Activated T-helper 1 cell treated with anti-CD3 and anti-CD28 coated beads, Interleukin-2, amount 50 U/mL, for 16 hours (primary cell): ENCODE measurements at places on chromosomes 3 and 15.

- no peak for DNase-seq
These were observed 513.0 kb downstream of the NTRK3 start for GRCh38 chr15:87743562-87743961.

DNA sequence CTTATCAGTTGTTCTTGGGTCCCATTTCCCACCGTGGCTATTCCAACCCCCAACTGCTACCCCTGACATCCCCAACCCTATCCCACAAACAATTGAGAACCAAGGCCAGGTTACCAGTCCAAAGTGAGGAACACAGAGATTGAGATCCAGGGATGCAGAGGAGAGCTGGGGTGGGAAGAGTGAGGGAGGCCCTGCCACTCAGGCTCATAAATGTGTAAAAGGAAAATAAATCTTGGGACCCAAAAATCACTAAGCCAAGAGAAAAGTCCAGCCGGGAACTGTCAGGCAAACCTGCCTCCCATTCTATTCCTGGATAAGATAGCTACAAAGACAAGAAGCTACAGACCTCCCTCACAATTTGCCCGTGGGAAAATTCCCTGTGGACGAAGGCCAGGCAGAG lies 101.1 kb upstream of the DLG1 start:
- DNase-seq: no peak

- DNase-seq: no peak
These were observed 10.9 kb upstream of the PLSCR1 start for GRCh38 chr3:146555311-146555710.

- DNase-seq: no peak
These were observed 188.8 kb downstream of the TAFA4 start for GRCh38 chr3:68743521-68743920.

- no peak for DNase-seq
These were observed 250.7 kb downstream of the OPA1 start for GRCh38 chr3:193843474-193844301.

GRCh38 chr3:184562878-184563560 lies 1.4 kb downstream of the EPHB3 start:
- DNase-seq: no peak

- DNase-seq: no peak
These were observed 79.5 kb downstream of the CHRD start for GRCh38 chr3:184459355-184459754.

DNA sequence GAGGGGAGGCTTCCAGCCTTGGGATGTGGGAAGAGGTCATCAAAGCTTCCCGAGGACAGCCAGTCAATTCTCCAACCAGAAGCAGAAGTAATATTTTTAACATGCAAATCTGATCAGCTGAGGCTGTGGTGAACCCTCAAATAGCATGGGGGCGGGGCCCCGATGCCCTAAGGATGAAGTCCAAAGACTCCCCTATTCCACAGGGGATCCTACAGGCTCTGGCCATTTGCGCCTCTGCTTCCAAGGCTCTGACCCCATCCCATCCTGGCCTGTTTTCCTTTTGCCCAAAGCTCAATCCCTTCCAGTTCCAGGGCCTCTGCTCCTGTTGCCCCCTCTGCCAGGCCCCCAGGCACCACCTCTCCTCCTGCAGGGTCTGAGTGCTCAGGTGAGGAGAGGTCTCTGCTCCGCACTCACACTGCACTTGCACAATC lies 6.7 kb upstream of the CSK start:
- DNase-seq: no peak

GRCh38 chr3:194269610-194270145 lies 81.5 kb downstream of the CPN2 start:
- no peak for DNase-seq

DNA sequence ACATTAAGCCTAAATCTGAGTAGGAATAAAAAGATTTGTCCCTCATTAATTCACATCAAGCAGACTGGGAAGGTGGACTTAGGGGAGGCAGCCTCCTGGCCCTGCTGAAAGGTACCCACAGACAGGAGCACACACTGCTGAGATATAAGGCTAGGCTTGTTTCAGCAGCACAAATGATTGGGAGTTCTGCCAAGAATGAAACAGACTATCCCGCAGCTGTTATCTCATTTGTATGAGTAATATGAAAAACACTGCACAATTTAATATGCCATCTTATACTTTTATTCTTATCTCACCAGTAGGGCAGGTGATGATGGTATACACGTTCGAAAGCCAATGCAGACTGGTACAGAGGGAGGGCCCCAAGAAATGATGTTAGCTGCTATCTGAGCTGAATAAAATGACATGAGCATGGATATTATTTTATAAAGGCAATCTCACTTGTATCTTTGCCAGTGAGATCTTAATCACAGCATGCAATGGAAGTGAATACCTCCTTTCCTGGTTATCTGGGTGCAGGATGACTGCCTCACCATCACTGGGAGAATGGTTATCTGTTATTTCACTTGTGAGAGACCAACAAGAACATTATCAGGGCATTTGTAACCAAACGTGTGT lies 258.7 kb upstream of the PPP2R3A start:
- no peak for DNase-seq

DNA sequence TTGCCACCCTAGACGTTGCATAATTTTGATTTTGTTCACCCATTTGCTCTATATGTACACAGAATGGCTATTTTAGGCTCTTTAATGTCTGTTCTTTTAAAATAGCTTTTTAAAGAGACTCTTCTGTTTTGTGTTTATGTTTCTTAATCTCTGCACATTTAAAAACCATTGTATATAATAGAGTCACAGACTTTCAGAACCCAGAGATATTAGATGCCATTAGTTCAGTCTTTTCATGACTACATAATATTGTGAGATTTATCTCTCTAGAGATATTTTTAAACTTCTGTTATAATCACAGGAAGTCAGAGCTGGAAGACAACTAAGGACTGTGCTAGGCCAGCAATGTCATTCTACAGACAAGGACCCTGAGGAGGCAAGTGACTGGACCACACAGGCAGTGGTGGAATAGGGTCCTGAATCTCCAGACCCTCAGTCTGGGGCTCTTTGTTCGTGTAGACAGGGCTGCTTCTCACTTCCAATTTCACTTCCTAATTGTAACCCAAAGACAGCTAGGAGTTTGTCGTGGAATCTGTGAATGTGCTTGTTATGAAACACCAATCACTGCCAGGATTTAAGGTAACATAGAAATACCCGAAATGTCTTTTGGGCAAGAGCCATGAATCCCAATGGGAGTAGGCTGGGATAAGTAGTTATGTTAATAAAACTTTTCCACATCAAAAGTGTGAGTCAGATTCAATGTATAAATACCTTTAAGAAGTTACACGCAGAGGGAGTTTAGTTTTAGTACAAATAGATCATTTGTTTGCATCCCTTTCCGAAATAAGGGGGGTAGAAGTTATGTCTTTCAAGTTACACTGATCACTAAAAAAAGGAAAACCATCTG lies 165.2 kb upstream of the ROPN1 start:
- no peak for DNase-seq

- no peak for DNase-seq
These were observed 691.1 kb downstream of the SI start for GRCh38 chr3:164387236-164387635.

- DNase-seq: no peak
These were observed 215.6 kb downstream of the EPHA6 start for GRCh38 chr3:97029972-97030371.

DNA sequence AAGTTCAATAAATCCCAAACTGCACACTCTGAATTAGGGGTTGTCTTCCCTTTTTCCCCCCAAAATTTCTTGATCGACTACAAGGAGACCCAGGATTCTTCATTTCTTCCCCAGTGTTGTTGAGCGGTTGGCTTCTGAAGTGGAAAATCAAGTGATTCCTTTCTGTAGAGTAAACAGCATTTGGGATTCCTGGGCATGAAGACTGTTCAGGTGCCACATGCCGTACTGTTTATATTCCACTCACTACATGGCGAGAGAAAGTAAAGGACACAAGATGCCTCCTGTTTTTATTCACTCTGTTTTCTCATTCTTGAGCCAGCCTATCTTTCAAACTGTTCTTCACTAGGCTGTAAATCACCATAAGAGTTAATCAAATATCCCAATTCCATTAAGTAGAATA lies 12.6 kb downstream of the FSTL1 start:
- no peak for DNase-seq

DNA sequence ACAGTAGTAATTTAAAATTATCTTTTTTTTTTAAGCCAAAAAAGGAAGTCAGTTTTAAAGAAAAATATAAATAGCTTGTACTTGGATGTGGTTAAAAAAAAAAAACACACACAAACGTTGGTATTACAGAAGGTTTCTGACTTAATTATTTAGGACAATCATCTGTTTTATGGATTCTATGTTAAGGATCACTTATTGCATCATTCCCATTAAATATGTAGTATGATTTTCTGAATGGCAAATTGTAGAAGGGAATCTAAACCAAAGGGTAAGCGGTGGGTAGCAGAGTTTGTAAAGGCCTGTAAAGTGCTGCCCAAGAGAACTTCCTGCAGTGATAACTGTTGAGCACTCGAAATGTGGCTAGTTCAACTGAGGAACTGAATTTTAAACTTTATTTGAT lies 8.0 kb downstream of the SENP2 start:
- DNase-seq: no peak

GRCh38 chr15:60800299-60801072 lies 321.5 kb upstream of the ICE2 start:
- DNase-seq: no peak

- DNase-seq: no peak
These were observed 489.6 kb upstream of the RASGRP1 start for GRCh38 chr15:39054128-39054732.

GRCh38 chr15:35691173-35691761 lies 145.3 kb upstream of the DPH6 start:
- DNase-seq: no peak

- DNase-seq: peak; percentile 45
These were observed 8.8 kb upstream of the ELP6 start for GRCh38 chr3:47522082-47522987.

DNA sequence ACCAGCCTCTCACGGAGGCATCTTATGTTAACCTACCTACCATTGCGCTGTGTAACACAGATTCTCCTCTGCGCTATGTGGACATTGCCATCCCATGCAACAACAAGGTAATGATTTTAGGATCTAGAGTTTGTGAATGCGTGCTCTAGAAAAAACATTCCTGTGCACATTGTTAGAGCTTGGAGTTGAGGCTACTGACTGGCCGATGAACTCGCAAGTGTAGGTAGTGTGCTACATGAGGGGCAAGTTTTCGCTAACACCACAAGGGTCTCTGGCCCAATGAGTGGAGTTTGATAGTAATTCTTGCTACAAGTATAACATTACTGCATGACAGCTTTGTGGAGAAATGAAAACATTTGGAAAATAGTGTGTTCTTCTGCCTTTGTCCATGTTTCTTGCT lies 4.4 kb downstream of the RPSA start:
- no peak for DNase-seq

- DNase-seq: no peak
These were observed 212.2 kb downstream of the GABRG3 start for GRCh38 chr15:27183201-27183600.
